Gastroesophageal sphincter (tissue), 4 donors: ENCODE measurements at places on chromosomes 7 and 10.
A peak's percentile ranks its signal among the peaks of the same experiment; 100 is the strongest.

DNA sequence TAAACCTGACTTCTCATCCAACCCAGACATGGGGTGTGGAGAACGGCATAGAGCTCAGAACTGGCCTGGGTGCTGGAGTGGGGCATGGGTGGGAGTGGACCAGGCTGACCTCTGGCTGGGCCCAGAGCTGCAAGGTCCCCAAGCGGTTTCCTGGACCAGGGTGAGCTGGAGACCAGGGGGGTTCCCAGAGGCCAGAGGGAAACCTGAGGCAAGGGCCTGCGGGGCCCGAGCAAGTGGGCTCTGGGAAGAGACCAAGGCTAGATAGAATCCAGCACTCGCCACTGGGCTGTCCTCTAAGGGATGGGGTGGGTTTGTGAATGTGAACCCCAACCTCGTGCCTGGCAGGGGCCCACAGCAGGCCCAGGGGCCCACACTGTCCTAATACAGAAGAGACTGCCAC, 39.4 kb upstream of the RET start:
- no peak for ATAC-seq

DNA sequence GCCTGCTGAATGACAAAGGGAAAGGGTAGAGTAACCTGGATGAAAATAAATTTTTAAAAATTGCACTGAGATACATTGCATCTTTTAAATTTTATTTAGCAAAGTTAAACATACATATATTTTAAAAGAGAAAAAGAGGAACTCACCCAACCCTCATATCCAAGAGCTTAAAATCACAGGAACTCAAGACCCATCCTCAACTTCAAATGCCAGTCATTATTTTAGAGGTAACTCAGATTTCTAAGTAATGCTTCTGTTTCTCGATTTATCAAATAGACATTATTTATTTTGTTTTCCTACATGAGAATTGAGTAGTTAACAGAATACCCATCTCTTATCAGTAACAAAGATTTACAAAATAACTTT, 32.4 kb upstream of the KMT2E start:
- ATAC-seq: no peak

DNA sequence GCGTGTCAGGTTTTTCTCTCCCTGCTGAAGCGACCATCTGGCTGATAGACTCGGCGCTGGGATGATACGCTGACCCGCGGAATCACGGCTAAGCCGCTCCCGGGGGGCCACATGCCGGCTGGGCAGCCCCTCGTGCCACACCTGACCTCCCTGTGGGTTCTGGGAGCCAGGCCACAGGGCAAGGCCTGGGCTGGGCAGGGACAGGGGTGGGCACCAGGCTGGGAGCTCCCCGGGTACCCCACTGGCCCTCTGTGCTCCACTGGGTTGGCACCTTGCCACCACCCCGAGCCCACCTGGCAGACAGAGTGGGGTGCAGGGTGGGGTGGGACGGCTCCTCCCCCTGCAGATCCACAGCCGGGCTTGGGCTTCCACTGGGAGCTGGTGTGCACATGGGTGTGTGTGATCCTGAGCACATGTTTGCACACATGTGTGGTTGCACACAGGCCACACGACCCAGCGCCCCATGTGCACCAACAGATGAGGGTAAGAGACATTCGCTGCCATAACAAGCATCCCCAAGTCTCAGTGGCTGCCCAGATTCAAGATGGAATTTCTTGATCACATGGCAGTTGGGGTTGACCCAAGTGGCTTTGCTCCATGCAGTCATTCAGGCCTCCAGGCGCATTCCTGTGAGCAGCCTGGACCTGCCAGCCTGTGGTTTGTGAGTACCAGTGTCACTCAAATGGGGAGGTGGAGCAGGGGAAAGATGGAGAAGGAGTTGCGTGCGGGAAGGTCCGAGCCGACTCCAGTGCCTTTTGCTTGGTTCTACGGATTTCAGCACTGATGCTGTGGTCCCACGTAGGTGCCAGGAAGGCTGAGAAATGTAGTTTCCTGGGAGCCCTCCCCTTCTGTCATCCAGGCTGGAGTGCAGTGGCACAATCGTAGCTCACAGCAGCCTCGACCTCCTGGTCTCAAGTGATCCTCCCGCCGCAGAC, 79.7 kb downstream of the UNCX start:
- ATAC-seq: no peak

GRCh38 chr7:95327356-95327755, 3.0 kb upstream of the PON1 start:
- ATAC-seq: no peak

- no peak for ATAC-seq
Observed at GRCh38 chr10:75292794-75293445, 57.2 kb upstream of the COMTD1 start.

GRCh38 chr7:24877790-24878311, 102.1 kb downstream of the OSBPL3 start:
- no peak for ATAC-seq

- ATAC-seq: no peak
Observed at GRCh38 chr7:149569025-149569725, 71.6 kb upstream of the ZNF746 start.

GRCh38 chr7:18693406-18693805, 197.9 kb downstream of the HDAC9 start:
- peak; percentile 87 for ATAC-seq

DNA sequence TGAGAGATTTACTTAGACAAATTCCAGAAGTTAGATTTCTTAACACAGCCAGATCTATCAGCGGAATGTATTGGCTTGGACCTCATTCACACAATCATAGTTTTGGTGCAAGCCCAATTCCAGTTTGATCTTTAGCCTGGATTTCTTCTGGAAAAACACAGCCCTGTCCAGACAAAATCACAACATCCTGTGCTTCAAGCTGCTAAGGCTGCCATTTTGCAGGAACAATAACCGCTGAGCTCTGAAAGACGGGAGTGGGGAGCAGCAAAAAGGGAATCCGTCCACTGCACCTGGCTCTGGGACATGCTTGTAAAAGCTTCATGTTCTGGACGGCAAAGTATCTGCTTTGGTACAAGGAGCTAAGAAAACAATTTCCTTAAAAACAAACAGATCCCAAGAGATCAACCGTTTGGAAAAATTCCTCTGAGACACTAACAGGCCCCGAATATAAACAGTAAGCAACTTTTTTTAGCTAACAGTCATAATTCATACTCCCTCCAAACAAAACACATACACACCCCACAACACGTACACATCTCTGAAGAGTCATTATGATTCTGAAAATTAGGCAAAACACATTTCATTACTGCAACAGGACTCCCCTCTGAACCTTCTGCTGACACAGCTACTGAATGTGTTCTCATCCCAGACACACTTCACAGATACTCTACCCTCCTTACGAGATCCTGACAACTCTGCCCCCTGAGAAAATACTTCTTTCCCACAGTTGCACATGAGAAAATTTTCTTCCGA, 32.4 kb downstream of the ITIH5 start:
- peak; percentile 80 for ATAC-seq
